Muscle of leg (tissue), 16 donors: ENCODE measurements at places on chromosomes 3 and 15.

- no peak for DNase-seq
Measured at GRCh38 chr3:13776253-13777050, 103.4 kb downstream of the WNT7A start.

DNA sequence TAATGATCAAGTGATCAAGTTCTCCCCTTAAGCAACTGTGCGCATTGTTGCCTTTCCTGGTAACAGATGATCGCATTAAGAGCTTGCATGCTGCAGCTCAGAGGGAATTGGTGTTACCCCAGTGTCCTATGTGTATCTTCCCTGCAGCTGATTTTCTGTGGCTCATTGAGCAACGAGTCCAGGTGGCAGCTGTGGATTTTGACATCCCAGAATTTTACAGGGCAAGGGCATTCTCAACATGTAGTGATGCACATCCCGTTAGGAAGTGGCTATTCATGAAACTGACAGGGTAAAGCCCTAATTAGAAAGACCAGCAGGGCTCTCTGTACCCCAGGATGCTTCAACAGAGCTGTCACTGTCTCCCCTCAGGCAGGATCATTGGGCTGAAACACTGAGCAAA, 232.8 kb downstream of the AGBL1 start:
- no peak for DNase-seq

DNA sequence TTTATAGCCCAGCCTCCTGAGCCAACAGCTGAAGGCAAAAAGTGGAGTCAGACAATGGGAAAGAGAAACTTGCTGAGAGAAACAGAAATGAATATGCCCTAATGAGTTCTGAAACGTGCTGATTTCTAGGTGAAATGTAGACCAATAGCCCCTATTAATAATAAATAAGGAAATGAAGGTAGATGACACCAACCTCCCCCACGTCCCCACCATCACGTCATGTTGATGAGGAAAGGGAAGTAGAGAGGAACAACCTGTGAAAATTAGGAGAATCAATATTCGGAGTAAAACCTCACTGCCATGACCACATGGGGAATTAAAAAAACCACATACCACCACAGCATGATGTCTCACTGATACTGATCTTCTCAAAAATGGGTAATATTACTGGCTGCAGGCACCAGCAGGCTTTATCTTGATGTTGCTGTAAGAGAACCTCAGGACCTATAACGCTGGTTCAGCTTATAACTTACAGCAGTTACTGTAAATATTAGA, 64.0 kb downstream of the KAT2B start:
- DNase-seq, result no peak

GRCh38 chr15:47296881-47297280, 420.4 kb upstream of the SEMA6D start:
- DNase-seq, result peak; percentile 79

DNA sequence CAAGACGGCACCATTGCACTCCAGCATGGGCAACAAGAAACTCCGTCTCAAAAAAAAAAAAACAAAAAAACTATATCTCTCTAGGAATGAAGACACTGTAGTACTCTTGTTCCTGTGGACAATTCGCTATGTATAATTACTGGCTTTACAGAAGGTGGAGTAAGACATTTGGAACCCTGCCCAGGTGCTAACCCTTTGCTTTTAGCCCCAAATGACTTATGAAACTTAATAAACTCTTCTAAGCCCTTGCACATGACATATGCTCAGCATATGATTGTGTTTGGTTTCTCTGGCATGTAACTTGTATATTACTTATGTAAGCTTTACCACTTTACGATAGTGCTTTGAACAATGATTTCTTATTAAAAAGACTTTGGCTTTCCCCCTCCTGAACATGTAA, 27.3 kb upstream of the PRTG start:
- DNase-seq, result peak; percentile 62

- peak; percentile 4 for DNase-seq
Measured at GRCh38 chr3:117355566-117355965, 646.0 kb downstream of the TUSC7 start.
